Heart right ventricle (tissue), 16 donors: ENCODE measurements at places on chromosomes 6 and 20. TPM values are rescaled to one million over a fixed set of nuclear protein-coding genes. Genes with fewer than 3 reads are reported as not detected.

SLC22A23 gene
- 4.4 TPM for total RNA-seq

FRK gene
- total RNA-seq: 8.3 TPM

MED23 gene
- total RNA-seq: 11.2 TPM

RNF182 gene
- not detected for total RNA-seq

GMNN gene
- total RNA-seq: 6.6 TPM

HLA-DPA1 gene
- total RNA-seq: 17.8 TPM

CST7 gene
- total RNA-seq: 0.28 TPM

- DNase-seq: no peak
Observed at GRCh38 chr6:125714441-125715090, 34.9 kb upstream of the HEY2 start.

DNA sequence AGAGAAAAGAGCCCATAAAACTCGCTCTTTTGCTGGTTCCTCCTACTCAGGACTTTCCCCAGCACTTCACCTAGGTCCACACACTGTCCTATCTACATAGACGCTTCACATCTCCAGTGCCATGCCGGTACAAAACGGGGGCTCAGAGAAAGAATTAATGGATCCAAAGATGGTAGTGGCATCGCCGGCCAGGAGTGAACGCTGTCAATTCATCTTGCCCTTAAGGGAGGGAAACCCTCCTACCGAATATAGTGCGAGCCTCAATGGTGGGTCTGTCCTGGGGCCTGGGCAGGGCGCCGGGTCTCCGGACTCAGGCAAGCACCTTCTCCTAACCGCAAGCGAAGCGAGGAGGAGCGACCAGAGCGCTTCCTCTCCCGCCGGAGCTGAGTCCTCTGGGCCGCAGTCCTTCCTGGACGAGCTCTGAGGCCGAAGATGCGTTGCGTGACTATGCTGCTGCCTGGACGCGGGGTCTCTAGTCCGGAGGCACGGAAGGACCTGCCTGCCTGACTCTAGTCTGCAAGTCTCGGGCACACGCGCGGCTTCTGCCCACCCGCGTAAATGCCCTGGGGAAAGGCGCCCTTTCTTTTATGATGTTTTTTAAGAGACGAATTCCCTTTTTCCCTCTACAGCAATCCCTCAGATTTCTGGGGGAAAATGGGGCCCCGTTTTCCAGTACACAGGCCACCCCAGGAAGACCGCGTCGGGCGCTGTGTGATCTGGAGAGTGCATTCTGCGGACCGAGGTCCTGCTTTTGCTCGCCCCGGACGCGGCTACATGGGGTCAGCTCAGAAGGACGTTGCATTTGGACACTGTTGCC is 100.1 kb upstream of the PRDM1 start:
- peak; percentile 18 for DNase-seq

DNA sequence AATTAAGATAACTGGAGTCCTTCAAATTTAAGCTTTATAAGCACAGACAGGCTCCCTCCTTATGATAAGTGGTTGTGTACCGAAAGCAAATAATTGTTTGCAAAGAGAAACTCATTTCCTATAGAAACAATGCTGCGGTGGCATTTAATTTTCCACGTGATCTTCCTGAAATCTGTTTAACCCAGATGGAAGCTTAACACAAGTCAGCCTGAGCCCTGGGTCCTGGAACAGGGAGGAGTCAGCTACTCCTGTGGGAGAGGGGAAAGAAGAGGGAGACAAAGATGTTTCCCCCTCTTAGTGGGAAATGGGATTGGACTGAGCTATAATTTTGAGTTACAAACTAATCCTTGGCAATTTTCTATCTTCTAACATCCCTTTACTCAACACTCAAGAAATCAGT is 136.5 kb downstream of the ELOVL4 start:
- no peak for DNase-seq

DNA sequence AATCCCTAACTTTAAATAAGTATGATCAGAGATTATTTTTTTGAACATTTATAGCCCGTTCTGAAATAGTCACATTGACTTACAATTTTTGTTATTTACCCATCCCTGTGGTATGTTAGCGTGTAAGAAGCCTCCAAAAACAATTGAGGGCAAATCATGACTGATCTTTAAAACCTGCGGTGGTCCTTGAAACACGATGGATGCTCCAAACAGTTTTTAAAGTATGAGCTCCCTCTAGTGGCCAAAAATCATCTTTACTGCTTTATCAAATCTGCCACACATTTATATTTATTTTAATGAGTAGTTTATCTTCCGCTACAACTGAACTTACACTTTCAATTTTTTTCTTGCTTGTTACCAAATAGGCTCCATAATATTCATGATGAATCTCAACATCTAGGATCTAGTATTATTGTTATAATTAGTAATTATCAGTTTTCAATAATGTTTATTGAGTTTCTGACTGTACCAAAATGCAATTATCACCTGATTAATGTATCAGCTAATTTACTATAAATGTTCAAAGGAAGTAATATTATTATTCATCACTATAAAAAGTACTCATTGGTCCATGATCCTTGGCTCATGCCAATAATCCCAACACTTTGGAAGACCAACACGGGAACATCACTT is 52.2 kb downstream of the MARCKS start:
- DNase-seq: peak; percentile 26

GRCh38 chr6:87279196-87279595 is 43.2 kb upstream of the SMIM8 start:
- DNase-seq: no peak

- no peak for DNase-seq
Observed at GRCh38 chr6:44508646-44509045, 121.1 kb downstream of the CDC5L start.

GRCh38 chr6:101728388-101728787 is 334.9 kb downstream of the GRIK2 start:
- DNase-seq: no peak
